ENCODE measurements at places on chromosomes 11 and 22.
A peak's percentile ranks its signal among the peaks of the same experiment; 100 is the strongest.

- DNase-seq, result no peak
Measured at GRCh38 chr11:75301131-75301530, 50.3 kb downstream of the ARRB1 start.

- DNase-seq, result no peak
Measured at GRCh38 chr11:60700689-60701468, 1.5 kb downstream of the MS4A8 start.

DNA sequence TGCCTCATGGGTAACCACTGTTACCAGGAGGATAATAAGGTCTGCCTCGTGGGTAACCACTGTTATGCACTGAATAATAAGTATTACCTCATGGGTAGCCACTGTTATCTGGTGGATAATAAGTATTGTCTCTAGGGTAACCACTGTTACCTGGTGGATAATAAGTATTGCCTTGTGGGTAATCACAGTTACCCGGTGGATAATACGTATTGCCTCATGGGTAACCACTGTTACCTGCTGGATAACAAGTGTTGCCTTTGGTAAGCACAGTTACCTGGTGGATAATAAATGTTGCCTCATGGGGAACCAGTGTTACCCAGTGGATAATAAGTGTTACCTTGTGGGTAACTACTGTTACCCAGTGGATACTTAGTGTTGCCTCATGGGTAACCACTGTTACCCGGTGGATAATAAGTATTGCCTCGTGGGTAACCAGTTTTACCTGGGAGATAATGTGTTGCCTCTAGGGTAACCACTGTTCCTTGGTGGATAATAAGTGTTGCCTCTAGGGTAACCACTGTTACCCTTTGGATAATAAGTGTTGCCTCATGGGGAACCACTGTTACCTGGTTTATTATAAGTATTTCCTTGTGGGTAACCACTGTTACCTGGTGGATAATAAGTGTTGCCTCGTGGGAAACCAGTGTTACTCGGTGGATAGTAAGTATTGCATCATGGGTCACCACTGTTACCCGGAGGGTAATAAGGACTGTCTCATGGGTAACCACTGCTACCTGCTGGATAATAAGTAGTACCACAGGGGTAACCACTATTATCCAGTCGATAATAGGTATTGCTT, 10.6 kb upstream of the NXPE4 start:
- DNase-seq, result no peak

GRCh38 chr11:116044520-116044919, 540.3 kb upstream of the CADM1 start:
- no peak for DNase-seq

GRCh38 chr11:134036492-134037045, 32.3 kb upstream of the JAM3 start:
- DNase-seq, result peak; percentile 32
